ENCODE measurements at places on chromosomes 5 and 9.
A peak's percentile ranks its signal among the peaks of the same experiment; 100 is the strongest.

- no peak for DNase-seq
Measured at GRCh38 chr9:27602142-27602861, 29.0 kb upstream of the C9orf72 start.

DNA sequence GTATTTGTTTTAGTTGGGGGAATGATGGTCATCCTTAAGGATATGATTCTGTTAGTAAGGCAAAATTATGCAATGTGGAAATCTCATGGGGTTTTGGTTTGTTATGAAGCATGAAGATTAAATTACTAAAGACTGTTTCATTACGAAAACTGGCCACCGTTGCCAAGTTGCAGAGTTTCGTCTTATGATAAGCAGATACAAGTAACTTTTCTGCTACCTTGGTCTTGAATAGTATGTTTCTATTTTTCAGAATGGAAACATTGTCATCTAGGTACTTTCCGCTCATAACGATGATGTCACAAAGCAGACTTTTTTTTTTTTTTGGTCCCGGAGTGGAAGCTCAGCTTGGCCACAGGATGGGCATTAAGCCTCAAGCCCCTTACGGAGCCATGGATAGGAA, 4.2 kb downstream of the CCNI2 start:
- DNase-seq, result peak; percentile 71

- no peak for DNase-seq
Measured at GRCh38 chr9:110846215-110846614, 177.6 kb downstream of the MUSK start.

GRCh38 chr5:139828207-139828895, 32.7 kb downstream of the PSD2 start:
- DNase-seq, result no peak

DNA sequence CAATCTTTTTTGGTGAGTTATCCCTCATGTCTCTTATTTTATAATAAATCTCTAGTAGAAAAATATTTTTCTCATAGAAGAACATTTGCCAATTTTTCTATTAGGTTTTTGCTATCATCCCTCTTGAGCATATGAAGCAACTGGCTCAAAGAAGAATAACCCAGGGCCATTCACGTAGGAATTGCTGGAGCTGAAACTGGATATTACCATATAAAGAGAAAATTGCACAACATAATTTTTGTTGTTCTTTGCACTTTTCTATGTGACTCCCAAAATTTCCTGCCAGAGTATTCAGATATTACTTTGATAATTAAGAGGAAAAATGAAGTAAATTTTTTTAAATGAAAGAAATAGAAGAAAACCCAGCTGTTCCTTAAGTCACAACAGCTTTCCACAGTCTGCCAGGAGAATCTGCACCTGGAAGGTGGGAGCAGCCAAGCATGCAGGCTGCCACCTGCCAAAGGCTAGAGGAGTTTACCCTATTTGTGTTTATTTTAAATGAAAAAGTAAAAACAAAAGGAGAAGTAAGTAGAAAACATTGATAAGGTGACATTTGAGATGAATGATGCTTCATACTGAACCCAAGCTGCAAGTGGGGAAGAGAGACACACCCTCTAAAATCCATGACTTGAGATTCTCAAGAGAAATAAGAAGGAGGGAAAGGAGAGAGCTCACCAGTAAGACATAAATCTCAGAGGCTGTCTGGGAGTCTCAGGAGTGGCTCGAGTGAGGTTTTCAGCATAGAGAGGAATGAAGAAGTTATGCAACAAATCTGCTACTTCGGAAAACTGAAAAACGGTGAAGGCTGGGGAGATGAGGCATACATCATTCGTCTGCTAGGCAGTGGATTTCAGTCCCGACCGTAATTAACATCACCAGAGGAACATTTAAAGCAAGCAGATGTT, 31.5 kb upstream of the FREM1 start:
- DNase-seq, result peak; percentile 17

DNA sequence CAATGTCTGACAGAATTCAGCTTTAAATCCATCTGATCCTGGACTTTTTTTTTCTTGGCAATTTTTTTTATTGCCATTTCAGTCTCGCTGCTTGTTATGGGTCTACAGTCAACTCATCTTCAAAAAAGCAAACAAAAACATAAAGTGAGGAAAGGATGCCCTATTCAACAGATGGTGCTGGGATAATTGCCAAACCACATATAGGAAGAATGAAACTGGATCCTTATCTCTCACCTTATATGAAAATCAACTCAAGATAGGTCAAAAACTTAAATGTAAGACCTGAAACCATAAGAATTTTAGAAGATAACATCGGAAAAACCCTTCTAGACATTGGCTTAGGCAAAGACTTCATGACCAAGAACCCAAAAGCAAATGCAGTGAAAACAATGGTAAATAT, 389.1 kb upstream of the ST8SIA4 start:
- no peak for DNase-seq

GRCh38 chr9:100033877-100034551, 64.8 kb downstream of the ERP44 start:
- DNase-seq, result no peak

DNA sequence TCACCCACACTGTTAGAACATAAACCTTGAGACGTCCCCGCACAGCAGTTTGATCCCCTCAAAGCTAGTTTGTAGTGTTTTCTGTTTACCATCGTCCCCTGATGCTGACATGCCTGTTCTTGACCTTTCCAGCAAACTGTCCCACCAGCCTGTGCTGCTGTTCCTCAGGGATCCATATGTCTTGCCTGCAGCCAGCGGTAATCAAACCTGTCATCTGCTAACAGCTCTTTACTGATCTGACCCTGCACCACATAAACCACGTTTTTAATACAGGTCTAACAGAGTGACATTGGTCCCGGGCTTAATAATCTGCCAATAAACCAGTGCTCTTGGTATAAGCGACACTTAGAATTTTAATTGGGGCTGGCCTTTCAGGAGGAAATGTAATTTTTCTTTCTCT, 34.7 kb downstream of the PPIC start:
- no peak for DNase-seq

GRCh38 chr5:174325431-174325830, 279.9 kb downstream of the NSG2 start:
- no peak for DNase-seq

GRCh38 chr5:176501333-176501732, 35.9 kb downstream of the RNF44 start:
- DNase-seq, result peak; percentile 68

DNA sequence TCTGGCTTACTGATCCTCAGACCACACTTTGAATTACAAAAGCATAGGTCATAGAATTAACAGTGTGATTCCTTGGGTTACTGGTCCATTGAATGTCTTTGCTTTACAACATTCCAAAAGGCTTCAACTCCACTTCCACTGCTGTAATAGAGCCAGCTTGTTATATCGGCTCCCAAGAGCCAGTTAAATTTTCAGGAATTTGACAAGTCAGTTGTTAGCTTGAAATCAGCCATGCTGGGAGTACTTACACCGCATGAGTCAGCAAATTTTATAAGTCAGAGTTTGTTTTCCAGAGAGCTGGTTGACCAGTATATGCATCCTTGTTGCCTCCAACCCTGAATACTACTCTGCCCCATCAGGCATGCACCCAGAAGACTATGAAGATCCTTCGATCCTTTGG, 73.1 kb downstream of the FOXB2 start:
- no peak for DNase-seq

DNA sequence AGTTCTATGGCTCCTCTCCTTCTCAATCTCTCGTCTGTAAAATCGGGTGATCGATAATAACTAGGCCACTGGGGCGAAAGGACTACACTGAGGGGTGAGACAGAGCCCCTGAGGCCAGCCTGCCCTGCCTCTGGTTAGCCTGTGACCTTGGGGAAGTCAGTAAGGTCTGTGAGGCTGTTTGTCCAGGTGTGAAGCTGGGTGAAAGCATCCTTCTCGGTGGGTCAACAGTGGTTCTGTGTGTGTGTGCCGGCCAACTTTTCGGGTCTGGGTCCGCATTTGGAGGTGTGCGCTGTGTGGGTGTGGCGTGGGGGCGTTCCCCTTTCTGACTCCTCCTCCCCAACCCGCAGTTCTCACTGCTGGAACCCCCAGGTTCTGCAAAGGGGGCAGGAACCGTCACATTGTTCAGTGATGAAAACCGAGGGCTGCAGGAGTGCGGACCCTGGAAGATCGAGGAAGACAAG, 5.0 kb upstream of the RNF44 start:
- DNase-seq, result no peak

GRCh38 chr5:176892663-176893062, 6.5 kb downstream of the HK3 start:
- DNase-seq, result no peak

GRCh38 chr5:109865637-109866036, 175.9 kb downstream of the MAN2A1 start:
- DNase-seq, result peak; percentile 72

GRCh38 chr5:107361945-107362344, 308.8 kb downstream of the EFNA5 start:
- no peak for DNase-seq

GRCh38 chr5:92313385-92313784, 930.3 kb upstream of the ARRDC3 start:
- DNase-seq, result no peak

DNA sequence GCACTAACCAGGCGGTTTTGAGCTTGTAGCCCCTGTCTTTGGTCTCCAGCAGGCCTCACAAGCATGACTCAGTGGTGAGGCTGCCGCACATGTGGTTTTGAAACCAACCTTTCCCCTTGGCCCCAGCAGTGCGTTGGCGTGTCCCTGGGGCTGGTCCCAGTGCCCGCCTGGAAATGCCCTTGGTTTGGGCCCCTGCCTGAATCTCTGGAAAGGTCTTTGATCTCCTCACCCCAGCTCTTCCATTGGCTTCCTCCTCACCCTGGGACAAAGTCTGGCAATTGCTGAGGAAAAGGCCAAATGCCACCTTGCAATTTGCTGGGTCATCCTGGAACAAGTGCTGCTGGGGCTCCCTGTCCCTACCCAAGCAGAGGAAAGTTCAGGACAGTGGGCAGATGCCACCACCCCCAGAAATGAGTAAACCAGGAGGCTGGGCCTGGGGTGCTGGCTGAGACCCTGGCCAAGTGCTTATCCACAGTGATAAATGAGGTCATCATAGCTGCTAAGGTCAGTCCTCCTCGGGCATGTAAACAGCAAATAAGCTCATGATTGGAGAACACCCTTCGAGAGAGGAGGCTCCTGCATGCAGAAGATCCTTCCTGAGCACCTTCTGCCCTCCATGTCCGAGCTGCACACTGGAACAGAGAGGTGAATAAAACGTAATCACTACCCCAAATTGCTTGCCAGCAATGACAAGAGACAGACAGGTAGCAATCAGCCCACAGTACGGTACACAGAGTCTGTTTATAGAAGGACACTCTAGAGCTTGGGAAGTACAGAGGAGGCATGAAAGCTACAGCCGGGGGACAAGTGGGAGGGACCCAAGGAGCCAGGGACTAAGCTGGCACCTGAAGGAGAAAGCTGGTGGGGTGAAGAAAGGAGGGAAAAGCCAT, 98.9 kb upstream of the CPEB4 start:
- no peak for DNase-seq

DNA sequence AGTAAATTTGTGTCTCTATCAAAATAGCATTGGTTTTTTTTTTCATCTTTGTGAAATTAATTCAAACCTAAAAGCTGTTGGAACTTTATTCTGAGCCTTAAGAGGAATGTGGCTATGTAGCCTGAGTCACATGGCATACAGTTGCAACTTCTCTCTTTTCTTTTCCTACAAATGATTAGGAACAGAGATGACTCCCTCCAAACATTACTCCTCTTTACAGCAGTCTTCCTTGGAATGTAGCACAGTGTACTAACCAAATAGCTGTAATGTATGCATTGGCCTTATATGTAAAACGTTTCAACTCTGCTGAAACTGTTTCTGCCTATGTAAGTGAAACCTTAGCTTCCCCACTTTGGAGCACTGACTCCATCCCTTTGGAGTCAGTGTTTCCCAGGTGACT, 100.9 kb upstream of the MAP1B start:
- peak; percentile 40 for DNase-seq

GRCh38 chr5:79256563-79256962, 20.6 kb downstream of the JMY start:
- no peak for DNase-seq

DNA sequence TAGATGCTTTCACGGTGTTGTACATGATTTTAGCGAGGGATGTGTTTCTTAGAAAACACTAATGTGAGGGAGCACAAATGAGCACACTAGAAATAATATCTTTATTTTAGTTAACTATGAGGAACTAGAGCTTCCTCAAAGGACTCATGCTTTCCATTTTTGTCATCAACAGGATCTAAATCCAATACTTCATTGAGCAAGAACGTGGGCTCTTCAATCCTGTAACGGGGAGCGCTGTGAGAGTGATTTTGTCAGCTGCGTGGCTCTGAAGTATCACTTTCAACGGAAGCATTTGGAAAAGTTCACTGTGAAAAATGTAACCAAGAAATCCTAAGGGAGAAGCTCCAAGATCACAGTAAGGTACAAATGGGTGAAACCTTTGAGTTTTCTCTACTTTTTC, 93.2 kb downstream of the LIX1 start:
- no peak for DNase-seq

GRCh38 chr9:110240198-110240597, 16.1 kb downstream of the TXN start:
- no peak for DNase-seq

DNA sequence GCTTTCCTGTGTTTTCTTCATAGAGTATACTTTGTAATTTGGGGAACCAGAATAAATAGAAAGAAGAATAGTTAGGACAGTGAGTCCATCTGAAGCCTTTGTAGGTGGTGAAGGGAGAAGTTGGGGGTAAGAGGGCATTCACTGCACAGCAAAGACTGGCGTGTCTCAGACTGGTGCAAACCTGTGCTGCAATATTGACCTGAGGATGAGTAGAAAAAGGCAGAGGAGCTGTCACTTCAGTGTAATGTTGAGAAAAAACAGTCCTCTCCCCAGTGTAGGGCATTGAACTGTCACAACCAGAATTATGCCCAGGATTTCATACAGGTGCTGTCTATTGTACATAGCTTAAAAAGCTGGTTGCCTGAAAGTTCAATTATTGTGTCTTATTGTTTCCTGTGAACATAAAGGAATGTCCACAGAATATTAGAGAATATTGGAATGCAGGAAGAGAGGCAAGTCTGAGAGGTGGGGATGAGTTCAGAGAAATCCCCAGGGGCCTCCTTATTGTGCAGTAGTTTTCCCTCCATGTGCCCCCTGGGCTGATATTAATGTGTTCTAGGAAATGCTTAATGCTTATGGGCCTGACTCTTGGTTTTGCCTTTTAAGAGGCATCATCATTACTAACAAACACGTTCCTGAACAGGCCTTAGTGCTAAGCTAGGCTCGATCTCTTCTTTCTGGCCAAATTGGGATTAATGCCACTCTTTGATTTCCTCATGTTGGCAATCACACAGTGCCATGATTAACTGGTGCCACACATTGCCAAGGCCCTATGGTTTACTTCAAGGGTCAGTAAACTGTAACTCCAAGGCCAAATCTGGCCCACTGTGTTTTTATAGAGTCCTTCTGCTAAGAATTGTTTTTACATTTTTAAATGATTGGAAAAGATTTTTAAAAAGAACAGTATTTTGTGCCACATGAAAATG, 34.0 kb downstream of the DAPK1 start:
- no peak for DNase-seq

- DNase-seq, result no peak
Measured at GRCh38 chr9:33950371-33950770, 98.3 kb downstream of the UBAP2 start.

GRCh38 chr5:15737871-15738664, 238.1 kb downstream of the FBXL7 start:
- peak; percentile 48 for DNase-seq

All from fibroblast of skin of left biceps (primary cell).